ENCODE measurements at places on chromosomes 2 and 18.

DNA sequence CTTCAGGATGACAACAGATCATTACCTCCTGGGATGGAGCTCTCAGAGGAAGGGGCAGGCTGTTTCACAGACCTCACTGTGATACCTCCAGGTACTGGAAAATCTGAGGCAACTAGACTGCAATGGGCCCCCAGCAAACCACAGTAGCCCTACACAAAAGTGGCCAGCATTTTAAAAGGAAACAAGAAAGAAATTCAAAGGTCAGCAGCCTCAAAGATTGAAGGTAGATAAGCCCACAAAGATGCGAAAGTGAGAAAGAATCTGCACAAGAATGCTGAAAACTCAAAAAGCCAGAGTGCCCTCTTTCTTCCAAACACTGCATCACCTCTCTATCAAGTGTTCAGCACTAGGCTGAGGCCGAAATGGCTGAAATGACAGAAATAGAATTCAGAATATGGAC lies 499.5 kb upstream of the CHAC2 start:
- DNase-seq = no peak

- no peak for DNase-seq
Observed at GRCh38 chr2:240928476-240929363, 22.6 kb downstream of the CROCC2 start.

DNA sequence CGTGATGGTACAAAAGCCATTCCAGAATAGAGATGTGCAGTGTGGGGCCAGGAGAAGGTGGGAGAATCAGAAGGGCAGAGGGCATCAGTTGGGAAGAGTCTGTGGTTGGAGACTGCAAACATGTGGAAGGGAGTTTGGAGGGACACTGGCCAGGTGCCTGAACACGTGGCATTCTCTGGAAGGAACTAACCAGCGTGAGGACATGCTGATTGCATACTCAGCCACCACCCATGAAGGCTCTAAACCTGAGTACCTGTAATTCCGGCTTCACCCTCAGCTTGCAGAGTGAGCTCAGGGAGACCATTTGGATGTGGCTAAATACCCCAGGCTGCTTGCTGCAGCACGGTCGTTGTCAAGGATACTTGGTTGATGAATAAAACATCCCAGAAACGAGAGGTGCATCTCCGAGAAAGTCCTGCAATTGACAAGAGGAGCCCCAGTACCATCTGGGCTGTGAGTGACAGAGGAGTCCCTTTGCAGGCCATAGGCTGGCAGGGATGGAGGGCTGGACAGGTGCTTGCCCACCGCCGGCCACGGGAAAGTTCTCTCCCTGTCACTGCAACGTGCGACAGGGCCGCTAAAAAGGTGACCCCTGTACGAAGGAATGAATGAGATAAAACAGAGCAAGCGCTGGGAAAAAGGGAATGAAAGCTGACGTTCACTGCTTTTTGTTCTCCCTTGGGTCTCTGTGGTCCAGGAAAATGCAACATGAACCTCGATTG lies 5.0 kb downstream of the ACKR3 start:
- DNase-seq = no peak

GRCh38 chr2:158713523-158714138 lies 81.5 kb upstream of the DAPL1 start:
- DNase-seq = no peak

DNA sequence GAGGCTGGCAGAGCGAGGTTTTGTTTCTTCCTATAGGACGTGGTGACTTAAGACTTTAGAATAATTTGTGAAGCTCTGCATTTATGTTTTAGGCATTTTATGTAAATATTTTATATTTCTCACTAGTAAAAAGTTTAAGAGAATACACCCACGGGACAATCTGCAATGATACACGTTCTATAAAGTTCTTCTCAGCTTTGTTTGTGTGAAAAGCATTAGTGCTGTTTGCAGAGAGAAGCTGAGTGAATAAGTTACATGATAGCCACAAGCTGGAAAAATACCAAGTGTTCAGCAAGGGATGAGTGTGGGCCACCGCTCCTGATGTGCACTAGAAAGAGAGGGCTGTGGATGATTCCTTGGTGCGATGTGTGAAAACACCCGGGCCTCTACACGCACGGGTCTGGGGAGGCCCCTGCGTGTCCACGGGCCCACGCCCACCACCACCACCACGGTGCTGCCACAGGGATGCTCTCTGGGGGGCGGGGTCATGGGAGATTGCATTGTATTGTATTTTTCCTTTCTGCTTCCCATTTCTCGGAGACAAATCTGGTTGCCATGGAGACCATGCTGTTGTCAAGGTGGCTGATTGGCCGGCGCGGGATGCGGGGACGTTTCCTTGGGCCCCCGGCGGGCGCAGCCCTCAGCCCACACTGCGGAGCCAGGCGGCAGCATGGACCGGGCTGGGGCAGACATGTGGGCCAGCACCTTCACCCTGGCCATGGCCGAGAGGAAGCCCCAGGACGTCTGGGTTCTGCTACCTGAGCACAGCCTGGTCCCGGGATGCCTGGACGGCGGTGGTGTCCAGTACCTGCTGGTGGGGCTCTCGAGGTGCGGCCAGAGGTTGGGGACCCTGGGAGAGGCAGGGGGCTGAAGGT lies at the start of gene RTP5:
Gene RTP5, plus strand, starts transcription at position 643 of the 875 bp plus-strand sequence. Its CDS starts 28 bp downstream, at position 671.
- no peak for DNase-seq

- DNase-seq = no peak
Observed at GRCh38 chr2:17401096-17401495, 117.1 kb downstream of the RAD51AP2 start.

DNA sequence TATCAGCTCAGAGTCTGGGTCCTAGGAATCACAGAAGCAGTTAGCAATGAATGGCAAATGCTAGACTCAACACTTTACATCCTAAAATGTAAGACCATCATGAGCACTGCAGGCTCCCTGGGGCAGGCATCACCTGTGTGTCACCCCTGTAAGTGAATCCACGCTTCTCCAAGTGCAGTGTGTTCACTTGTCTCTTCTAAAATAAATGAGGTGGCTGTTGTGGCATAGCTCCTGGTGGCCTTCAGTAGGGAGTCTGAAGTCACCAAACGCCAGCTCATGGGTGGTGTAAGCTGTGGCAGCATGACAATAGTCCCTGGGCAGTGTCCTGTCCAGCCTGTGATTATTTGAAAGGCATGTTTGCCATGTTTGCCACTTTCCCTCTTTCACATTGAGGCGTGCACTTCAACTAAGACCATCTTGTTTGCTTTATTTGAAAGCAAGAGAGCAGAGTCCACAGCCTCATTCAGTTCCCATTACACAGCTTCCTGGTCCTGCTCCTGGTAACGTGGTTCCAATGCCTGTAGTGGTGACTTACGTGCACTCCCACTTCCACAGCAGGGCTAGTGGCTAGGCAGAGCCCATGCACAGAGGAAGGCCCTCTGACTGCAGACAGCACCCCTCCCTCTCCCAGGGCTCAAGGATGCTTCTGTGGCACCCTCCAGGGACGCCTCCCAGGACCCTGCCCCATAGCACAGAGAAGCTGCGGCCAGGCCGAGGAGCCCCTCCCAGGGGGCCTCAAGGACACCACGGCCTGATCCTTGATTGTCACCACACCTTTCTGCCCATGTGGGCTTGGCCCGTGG lies 24.3 kb downstream of the COA5 start:
- no peak for DNase-seq

All from HFF-Myc (cell line).